ENCODE measurements at places on chromosomes 13 and 19.

DNA sequence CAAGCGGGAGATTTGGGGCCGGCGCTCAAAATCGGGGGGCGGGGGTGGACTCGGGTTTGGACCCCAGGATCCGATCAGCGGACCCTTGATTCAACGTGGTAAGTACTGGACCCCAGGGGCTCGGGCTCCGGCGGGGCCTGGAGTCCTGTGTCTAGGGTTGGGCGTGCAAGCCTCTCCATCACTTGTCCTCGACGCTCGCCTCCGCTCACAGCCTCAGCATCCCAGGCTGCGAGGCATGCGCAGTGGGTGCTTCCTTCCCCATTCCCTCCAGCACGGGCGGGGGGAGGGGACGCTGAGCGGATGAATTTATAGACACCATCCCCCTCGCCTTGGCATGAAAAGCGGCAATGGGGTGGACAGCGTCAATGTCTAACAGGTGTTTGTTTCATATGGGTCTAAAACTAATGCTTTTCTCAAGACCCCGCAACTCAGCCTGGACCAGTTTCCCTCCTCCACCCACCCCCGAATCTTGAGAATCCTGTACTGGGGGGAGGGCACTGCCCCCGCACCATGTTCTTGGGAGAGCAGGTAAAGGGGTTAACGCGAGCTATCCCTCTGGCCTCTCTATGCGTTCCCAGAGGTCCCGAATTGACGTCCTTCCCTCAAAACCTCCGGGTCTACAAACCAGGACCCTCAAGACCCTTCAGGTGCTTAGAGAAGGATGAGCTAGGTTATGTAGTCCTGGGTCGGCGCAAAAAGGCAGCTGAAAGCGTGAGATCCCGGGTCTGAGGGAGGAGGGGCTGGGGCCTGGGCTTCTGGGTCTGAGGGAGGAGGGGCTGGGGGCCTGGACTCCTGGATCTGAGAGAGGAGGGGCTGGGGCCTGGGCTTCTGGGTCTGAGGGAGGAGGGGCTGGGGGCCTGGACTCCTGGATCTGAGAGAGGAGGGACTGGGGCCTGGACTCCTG, 579 bp downstream of the CPT1C start:
- no peak for DNase-seq

DNA sequence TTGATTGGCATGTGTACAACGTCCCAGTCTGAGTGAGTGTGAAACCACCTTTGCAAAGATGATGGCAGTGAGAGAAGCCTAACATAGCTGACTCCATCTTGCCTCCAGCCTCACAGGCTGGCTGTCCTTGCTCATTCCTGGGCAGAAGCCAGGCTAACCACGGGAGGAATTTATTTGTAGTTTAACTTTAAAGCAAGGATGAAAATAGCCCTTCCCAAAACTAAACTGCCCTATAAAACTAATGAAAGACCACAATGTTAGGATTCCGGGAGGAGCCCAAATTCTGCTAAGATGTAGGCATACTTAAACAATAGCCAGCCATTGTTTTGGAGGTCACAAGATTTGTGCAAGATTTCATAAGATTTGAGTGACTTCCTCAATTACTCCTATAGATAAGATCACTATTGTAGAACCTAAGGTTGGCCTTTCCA, 96.6 kb upstream of the LSM14A start:
- no peak for DNase-seq

- DNase-seq, result peak; percentile 53
Measured at GRCh38 chr19:38425810-38426466, at the start of gene RASGRP4. RASGRP4 (minus strand) TSS chr19:38426219; CDS start chr19:38426091, 128 bp downstream.

DNA sequence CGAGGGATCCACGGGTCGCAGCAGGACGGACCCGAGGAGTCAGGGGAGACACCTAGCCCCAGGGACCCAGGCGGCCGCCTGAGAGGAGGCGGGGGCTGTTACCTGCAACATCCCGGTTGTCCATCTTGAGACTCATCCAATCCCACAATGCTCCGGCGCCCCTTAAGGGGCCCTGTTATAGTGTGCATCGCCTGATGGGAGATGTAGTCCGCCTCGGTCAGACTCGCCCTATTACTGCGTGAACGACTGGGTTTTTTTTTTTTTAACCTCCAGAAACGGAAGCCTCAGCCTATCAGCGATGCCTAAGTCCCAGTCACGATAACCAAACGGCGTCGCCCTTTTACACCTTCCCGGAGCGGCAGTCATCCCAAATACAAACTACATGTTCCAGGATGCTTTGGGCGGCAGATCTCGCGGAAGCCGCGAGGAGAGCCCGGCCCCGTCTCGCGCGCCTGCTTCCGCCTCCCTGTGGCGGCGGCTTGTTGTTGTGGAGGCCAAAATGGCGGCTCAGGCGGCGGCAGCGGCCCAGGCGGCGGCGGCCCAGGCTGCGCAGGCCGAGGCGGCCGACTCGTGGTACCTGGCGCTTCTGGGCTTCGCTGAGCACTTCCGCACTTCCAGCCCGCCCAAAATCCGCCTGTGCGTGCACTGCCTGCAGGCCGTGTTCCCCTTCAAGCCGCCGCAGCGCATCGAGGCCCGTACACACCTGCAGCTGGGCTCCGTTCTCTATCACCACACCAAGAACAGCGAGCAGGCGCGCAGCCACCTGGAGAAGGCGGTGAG, at the start of the genes MAU2 and SUGP1:
TSS of gene MAU2 (plus strand) at position 469 of the 780 bp plus-strand sequence. CDS start at position 500, 31 bp downstream.
TSS of gene SUGP1 (minus strand) at position 149 of the 780 bp plus-strand sequence. CDS start at position 136, 13 bp downstream.
- DNase-seq, result peak; percentile 90

DNA sequence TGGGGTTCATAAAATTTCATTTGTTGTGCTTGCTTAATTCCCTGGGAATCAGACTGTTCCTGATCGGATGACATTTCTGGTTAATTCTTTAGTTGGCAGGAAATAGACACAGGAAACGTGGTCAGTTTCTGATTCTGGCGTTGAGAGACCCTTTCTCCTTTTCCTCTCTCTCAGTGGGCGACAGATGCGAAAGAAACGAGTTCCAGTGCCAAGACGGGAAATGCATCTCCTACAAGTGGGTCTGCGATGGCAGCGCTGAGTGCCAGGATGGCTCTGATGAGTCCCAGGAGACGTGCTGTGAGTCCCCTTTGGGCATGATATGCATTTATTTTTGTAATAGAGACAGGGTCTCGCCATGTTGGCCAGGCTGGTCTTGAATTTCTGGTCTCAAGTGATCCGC, 10.8 kb downstream of the LDLR start:
- DNase-seq, result no peak

GRCh38 chr19:31348481-31349159, 616 bp downstream of the TSHZ3 start:
- no peak for DNase-seq

GRCh38 chr19:45253396-45254027, 2.4 kb downstream of the MARK4 start:
- DNase-seq, result no peak

DNA sequence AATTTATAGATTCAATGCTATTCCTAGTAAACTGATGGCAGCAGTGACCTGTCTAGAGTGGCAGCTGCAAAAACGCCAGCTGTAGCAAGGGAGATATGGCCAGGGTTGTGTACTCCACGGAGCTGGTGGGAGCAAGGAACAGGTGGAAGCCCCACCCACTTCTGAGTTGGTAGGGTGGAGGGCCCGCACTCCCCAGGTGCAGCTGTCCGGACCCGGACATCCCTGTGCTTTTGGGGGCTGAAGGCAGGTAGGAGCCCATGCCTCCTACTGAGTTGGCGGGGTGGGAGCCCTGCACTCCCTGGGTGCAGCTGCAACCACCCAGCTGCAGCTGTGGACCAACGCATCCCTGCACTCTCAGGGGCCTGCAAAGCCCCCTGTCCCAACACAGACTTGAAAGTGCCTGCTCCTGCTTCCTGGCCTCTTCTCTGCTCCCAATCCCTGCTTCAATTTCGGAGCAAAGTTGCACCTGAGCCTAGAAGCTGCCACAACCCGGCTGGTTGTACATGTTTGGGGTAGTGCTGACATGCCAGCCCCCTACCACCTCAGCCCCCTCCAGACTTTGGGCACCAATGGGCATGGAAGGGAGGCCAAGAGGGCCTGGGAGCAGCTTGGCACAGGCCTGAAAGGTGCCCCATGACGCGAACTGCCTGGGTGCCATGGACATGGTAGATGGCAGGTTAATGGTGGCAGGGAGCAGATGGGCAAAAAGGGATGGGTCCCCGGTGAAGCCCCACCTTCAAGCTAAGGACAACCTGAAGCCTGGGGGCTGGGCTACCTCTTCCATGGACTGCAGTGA, 19.8 kb downstream of the UGGT2 start:
- DNase-seq, result no peak

DNA sequence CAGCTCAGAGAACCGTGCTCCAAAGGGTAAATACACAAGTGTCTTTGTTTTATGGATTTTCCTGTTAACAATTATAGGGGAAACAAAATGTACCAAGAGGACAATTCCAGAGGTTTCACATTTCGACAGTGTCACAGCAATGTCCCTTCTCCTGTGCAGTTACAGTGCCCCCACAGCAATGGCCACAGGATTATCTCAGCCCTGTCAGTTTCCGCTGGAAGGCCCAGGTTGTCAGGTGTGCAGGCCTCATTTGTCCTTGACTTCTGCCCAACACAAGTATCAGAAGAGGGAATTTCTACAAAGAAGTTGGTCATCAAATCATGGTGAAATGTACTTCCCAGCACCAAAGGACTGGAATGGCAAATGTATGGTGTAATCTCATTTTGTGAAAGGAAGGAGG, 11.2 kb upstream of the N4BP2L2 start:
- DNase-seq, result no peak

- DNase-seq, result no peak
Measured at GRCh38 chr19:45800070-45800553, 7.5 kb upstream of the DMWD start.

DNA sequence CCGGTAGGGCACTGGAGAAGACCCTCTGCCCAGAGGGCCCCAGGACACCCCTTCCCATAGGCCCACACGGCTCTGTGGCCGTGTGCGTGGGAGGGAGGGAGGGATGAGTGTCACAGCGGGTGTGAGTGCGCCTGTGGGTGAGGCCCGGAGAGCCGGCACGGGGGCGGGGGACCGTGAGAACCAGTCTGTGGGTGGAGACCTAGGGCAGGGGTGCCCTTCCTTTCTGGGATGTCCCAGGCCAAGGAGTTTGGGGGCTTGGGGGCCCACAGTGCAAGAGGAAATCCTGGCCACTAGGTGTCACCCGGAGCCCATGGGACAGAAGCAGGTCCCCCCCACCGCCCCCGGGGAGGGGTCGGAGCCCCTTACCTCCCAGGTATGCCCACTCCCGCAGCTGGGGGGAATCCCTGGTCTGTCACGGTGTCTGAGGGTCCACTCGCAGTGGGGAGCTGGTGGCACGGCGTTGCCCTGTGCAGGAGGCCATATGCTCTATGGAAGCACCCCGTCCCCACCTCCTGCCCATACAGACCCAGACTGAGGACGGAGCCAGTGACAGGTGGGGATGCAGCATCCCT, 16.0 kb upstream of the SLC7A10 start:
- DNase-seq, result no peak

GRCh38 chr19:1416014-1416841, 8.8 kb downstream of the DAZAP1 start:
- DNase-seq, result no peak

DNA sequence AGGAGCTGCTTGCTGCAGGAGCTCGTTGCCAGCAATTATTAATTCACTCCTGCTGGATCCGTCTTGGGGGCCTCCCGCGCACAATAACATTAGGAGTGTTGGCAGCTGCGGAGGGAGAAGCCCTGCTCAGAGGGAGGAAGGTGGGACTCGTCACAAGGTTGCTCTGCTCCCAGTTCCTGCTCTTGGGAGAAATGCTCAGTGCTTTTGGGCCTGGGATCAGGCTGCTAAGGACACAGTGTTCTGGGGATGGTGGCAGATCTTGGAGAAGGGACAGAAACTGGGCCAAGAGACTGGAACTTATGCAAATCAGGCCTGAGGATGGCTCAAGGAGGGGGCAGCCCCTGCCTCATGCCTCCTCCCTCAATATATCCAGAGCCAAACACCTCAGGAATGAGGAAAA, 78.9 kb upstream of the OLFM4 start:
- no peak for DNase-seq

All from activated T-cell treated with anti-CD3 and anti-CD28 coated beads for 48 hours (primary cell).